ENCODE measurements at places on chromosomes 12 and 14.

DNA sequence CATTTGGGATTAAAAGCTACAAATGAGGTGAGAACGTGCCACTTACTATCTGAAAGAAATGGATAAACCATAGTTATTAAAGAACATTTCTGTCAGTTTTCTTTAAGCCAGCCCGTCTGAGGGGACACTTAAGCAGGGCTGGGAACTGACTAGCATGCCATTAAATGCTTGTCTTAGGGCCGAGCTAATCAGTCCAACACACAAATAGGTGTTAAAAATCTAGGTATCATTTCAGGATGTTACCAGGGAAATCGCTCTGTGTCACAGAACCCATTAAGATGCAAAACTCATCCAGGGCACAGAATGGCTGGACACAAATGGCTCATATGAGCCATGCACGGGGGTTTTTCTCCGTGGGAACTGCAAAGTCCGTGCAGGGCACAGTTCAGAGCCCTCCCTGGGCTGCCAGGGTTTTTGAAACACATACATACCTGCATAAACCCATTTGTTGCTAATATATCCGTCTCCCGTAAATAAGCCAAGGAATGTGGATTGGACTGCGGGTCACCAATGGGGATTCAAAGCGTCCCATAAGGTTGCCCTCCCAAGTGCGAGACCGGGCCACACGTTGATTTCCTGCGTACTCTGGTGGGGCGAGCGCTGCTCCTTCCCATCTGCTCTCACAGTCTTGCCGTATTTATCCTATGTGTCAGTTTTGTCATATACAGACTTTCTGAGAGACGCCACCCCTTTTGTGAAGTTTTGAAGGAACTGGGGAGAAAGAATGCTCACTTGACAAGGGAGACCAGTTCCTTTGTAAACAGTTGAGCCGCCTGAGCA lies 5.4 kb upstream of the GSC start:
- no peak for DNase-seq

DNA sequence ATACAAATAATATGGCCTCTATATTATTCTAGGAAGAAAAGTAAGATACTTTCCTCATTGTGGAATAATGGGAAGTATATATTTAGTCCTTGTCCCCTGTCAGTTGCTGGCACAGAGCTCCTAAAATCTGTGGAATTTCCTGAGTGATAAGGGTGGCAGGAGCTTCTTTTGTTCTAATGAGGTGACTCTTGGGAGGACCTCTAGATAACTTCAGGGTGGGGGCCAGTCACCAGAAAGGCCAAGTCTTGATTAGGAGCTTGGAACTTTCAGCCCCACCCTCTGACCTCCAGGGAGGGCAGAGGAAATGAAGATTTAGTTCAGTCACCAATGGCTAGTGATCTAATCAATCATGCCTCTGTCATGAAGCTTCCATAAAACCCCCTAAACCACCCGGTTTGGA lies 179.9 kb upstream of the PRICKLE1 start:
- DNase-seq: no peak

GRCh38 chr12:2642896-2643425 lies 151.8 kb upstream of the FKBP4 start:
- no peak for DNase-seq

DNA sequence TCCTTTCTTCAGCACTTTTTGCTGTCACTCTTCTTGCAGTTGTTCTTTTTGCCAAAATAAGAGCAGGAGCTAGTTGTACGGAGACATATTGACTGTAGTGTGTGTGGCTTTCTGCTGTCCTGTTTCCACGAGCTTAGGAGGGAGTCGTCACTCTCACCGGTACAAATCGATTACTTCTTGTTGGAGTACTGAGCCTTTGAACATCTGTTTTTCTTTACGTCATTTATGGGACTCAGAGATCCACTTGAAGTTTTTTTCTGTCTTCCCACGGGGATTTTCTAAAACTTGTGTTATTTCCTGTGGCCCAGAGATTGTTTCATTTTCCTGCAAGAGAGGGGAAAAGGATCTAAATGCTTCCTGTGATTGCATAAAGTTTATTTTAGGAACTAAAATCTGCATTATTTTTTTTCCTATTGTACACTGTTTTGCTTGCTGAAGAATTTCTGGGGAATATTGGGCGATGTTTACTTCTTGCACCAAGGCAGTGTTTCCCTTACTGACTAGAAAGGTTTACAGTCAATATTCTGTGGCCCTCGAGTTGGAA lies 199.8 kb upstream of the ARHGAP5 start:
- no peak for DNase-seq

DNA sequence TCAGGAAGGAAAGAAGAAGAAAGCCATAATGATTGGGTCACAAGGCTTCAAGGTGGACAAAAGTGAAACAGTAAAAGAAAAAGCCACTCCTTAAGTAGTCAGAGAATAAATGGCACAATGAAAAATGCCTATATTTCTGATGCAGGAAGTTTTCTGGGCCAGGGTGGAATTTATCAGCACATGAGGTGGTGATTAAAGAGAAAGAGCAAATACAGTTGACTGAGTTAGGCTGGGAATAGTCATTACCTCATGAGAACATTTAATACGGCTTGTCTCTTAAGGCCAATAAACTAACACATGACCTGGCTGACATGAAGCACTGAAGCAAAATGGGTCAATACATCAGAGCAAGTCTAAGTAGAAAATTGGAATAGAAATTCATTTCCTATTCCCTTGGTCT lies 499.7 kb downstream of the TMTC2 start:
- no peak for DNase-seq

DNA sequence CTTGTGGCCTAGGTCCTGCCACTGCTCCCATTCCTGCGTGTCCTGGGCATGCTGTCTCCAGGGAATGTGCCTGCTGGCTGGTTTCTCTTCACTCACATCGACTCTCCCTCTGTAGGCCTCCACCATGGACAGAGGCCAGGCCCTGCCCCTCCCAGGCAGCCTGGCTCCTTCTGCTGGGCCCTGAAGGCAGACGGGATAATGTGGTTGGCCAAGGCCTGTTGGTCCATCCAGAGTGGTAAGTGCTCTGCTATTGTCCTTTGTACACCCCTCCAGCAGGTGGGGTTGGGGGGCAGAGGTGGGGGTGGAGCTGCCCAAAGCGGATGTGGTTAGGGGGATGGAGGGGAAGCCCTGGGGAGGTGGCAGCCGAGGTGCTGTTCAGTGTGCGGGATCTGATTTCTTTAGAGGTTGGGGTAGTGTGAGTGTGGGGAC lies 9.5 kb upstream of the NR4A1 start:
- no peak for DNase-seq

GRCh38 chr14:93737634-93738033 lies 50.7 kb downstream of the PRIMA1 start:
- DNase-seq: no peak

- DNase-seq: no peak
Observed at GRCh38 chr14:101027966-101028365, 124.4 kb upstream of the RTL1 start.

DNA sequence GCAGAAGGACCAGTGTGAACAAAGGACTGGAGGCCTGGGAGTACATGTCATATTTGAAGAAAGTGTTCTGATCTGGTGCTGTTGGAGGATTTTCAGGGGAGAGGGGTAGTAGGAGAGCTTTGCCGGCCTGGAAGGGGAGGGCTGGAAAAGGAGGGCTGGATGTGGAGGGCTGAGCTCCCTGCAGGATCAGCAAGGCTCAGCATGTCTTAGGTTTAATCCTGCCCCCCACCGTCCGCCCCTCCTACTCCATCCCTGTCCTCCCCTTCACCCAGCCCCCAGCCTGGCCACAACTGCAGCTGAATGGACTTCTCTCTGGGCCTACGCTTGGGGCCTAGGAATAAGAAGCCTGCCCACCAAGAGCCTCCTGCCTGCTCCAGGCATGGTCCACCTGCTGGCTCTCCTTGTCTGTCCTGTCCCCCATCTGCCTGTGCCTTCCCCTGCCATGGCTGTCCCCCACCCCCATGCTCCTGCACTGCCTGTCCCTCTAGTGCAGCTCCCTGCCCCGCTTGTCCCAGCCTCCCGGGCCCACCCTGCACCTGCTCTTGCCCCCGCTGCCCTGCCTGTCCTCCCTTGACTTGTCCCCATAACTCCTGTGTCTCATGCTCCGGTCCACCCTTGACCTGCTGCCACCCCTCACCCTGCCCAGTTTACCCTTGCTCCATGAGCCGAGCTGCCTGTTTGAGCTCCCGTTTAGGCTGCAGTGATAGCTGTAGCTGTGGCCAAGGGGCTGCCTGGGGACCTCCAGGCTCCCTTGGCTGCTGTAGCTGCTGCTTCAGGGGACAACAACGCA lies 9.8 kb upstream of the RARG start:
- no peak for DNase-seq

DNA sequence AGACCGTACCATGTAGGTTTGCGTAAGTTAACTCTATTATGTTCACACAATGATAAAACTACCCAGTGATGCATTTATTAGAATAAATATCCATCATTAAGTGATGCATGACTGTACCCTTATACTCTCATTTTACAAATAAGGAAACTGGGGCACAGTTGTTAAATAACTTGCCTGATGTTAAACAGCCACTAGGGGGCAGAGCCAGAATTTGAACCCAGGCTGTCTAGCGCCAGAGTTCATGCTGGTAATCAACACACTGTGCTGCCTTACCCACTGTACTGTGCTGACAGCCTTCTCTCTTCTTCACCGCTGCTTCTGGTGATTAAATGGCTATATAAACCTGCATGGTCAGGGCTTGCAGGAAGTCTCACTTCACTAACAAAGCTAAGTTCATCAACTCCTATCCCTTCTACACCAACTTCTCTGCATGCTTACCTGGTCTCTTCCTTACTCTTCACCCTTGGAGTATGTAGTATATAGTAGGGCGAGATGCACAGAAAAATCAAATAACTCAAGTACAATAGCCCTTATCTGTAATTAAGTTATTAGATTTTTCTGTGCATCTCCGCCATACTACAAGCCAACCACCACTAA lies 43.6 kb upstream of the APPL2 start:
- no peak for DNase-seq

DNA sequence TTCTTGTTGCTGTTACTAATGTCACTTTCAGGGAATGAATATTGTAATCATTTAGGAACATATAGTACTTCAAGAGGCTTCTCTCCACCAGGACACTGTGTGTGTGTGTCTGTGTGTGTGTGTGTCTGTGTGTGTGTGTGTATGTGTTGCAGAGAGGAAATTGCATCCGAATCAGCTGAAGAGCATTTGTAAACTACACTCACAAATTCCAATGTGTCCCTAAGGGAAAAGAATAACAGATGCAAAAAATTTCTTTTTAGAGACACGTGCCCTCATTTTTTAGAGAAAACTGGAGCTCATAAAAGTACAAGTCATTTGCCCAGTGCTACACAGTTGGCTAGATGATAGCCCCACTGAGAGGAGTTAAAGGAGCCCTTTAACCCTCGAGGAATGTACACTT lies 168.8 kb downstream of the ANO4 start:
- DNase-seq: no peak

- no peak for DNase-seq
Observed at GRCh38 chr14:64801046-64801445, 78.7 kb downstream of the SPTB start.

DNA sequence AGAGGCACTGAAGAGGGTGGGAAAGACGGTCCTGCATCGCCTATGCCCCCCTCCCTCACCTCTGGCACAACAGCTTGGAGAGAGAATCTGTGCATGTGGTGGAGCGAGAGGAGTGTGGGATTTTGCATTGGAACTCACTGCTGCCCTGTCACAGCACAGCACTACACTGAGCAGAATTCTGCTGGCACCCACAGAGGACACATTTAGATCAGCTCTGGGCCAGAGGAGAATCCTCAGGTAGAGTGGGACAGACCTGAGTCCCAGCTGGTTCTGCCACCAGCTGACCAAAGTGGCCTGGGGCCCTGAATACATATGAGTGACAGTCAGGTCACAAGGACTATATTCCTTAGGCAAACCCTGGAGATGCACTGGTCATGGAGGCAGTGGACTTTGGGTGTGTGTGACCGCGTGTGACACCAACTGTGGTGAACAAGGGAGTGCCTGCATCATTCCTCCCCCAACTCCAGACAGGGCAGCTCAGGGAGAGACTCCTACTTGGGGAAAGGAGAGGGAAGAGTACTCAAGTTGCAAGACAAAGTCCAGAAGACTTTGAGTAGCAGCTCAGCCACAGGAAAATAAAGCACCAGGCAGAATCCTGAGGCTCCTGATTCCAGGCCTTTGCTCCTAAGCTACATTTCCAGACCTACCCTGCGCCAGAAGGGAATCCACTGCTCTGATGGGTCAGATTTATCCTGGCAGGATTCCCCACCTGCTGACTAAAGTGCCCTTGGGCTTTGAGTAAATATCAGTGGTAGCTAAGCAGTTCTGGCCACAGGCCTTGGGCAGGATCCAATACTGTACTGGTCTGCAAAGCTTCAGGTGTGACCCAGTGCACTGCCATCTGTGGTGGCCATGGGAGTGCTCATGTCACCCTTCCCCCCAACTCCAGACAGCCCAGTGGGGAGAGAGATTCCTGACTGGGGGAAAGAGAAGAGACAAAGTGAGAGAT lies 10.6 kb upstream of the ACOT1 start:
- DNase-seq: no peak

GRCh38 chr12:21568115-21568514 lies 36.5 kb downstream of the GYS2 start:
- DNase-seq: no peak

DNA sequence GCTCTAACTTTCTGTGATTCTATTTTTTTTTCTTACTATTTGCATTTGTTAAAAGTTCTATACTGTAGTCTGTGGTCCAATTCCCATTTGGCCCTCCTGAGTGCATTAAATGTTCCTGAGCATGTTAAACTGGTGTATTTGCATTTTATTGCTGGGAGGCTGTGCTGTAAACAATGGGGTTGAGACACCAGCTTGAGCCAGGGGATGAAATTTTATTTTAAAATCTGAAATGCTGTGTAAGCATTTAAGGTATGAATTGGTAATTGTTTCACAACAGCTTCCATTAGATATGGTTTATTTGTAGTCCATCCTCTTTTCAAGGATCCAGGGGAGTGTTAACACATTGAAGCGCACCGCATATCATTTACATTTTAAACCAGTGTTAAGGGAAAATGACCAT lies 89.9 kb upstream of the RFX4 start:
- DNase-seq: no peak

GRCh38 chr14:23694085-23694948 lies 58.2 kb downstream of the DHRS2 start:
- DNase-seq: no peak

DNA sequence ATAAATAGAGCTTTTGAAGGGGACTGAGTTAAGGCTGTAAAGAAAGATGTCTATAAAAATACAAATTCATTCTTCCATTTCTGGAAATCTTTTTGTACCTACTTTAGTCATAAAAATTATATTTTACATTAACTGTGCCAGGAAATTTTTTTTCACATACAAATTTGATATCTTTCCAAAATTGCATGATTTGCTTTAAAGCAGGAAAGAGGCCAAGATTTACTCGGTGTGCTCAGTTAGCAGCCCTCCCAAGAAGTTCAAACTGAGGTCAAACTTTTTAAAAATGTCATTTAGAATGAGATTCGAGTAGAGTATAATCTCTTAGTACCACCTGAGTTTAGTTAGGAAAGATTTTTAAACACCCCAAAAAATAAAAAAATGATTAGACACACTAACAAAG lies 173.2 kb upstream of the GRIP1 start:
- no peak for DNase-seq

DNA sequence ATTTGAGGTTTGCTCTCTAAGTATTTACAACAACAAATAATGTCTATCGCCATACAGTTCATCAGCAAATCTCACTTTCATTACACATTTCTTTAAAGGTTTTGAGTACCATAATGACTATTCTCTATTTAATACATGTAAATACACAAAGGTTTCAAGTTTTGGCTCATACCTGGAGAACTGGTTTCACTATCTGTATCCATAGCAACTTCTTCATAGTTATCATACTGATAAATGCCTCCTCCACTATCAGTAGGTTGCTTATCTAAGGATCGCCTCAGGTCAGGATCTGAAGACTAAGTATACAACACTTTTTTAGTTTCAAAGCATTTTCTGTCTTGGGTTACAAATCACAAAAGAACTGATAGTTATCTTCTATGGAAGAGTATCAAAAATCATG lies 21.4 kb downstream of the ZFC3H1 start:
- DNase-seq: no peak

- DNase-seq: no peak
Observed at GRCh38 chr14:38137005-38137404, 70.7 kb upstream of the SSTR1 start.
